Naive B cell (primary cell): ENCODE measurements at places on chromosomes 16 and 17. TPM values are rescaled to one million over a fixed set of nuclear protein-coding genes. Genes with fewer than 3 reads are reported as not detected.

The TMEM98 gene
- polyA plus RNA-seq: not detected

The SLC9A5 gene
- not detected for polyA plus RNA-seq

The TNK1 gene
- polyA plus RNA-seq: 4.2 TPM

The TMEM107 gene
- 38.1 TPM for polyA plus RNA-seq

The TBC1D3B gene
- polyA plus RNA-seq: not detected

The ZNF469 gene
- polyA plus RNA-seq: 0.44 TPM

The OTOP3 gene
- not detected for polyA plus RNA-seq

The SLC16A13 gene
- 1.3 TPM for polyA plus RNA-seq

The KRT9 gene
- polyA plus RNA-seq: not detected

The HIC1 gene
- polyA plus RNA-seq: not detected

The HOXB6 gene
- polyA plus RNA-seq: not detected
